CD4-positive, alpha-beta memory T cell (primary cell): ENCODE measurements at places on chromosomes 1 and 21. TPM values are rescaled to one million over a fixed set of nuclear protein-coding genes. Genes with fewer than 3 reads are reported as not detected.

- no peak overlapping the region for H3K27ac ChIP-seq
- H3K36me3 ChIP-seq, result no peaks in the 10 kb centered on the region
- H3K27me3 ChIP-seq, result no peaks in the 10 kb centered on the region
- no peak overlapping the region for H3K4me3 ChIP-seq
- no peak for DNase-seq
Observed at GRCh38 chr1:209802117-209802779, 3.7 kb downstream of the IRF6 start.

DNA sequence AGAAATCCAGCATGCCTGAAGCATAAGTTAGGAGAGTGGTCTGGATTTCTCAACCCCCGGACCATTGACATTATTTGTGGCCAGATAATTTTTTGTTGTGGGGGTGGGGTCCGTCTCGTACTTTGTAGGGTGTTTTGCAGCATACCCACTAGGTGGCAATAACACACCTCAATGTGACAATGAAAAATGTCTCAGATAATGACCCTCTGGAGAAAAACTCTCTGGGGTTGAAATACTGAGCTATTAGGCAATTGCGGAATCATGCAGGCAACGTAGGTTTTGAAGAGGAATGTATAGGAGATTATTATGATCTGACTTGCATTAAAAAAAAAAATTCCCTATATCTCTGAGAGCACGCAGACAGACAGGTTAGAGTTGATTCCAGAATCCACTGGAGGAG, 25.3 kb upstream of the RRP15 start:
- H3K36me3 ChIP-seq, result no peaks in the 10 kb centered on the region
- no peak for DNase-seq
- no peak overlapping the region for H3K4me3 ChIP-seq
- no peaks in the 10 kb centered on the region for H3K4me1 ChIP-seq

The SPRR1A gene
- total RNA-seq, result not detected

GRCh38 chr1:53654216-53655210, 84.5 kb downstream of the GLIS1 start:
- no peak overlapping the region for H3K4me3 ChIP-seq
- DNase-seq, result no peak
- no peaks in the 10 kb centered on the region for H3K27me3 ChIP-seq
- H3K27ac ChIP-seq, result no peak overlapping the region
- H3K36me3 ChIP-seq, result no peaks in the 10 kb centered on the region
- H3K4me1 ChIP-seq, result no peaks in the 10 kb centered on the region

The LHX8 gene
- not detected for total RNA-seq

GRCh38 chr1:234490793-234491479, 12.0 kb upstream of the TARBP1 start:
- peaks cover 10% of the 10 kb centered on the region for H3K4me1 ChIP-seq
- DNase-seq, result no peak
- H3K4me3 ChIP-seq, result no peak overlapping the region
- H3K27me3 ChIP-seq, result no peaks in the 10 kb centered on the region
- no peaks in the 10 kb centered on the region for H3K36me3 ChIP-seq

The RIPPLY3 gene
- not detected for total RNA-seq

The WRAP73 gene
- total RNA-seq, result 40.7 TPM
